ENCODE measurements at places on chromosomes 3 and 15.
A peak's percentile ranks its signal among the peaks of the same experiment; 100 is the strongest.

DNA sequence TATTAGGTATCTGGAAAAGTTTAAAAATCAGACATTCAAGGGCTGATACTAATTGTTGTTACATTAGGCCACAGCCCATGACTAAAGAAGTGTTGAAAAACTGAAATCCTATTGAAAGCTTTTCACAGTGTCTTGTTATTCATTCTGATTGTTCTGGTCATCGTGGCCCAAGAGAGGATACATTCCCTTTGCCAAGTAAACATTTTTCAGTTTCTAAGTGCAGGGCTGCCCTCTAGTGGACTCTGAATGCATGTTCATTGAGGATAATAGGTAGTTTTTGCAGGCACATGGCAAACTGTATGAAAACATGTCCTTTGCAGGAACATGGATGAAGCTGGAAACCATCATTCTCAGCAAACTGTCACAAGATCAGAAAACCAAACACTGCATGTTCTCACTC is 181.1 kb downstream of the MYRIP start:
- DNase-seq: peak; percentile 70

- DNase-seq: no peak
Measured at GRCh38 chr15:67750371-67750770, 74.9 kb upstream of the SKOR1 start.

DNA sequence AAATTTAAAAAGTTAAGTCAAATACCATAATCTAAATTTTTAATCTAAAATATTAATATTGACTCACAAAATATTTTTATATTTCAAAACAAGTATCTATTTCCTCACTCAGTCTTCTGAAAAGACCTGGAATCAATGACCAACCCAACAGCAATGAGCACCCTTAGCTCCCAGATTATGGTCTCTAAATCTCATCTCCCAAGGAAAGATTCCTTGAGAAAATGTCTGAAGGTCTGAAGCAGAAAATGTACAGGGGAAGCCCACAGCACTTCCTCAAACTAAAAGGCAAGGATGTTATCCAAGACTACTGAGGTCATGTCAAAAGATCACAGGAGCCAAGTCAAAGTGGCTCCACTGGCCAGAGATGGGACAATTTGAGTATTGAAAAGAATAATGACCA is 51.0 kb upstream of the SLCO2A1 start:
- DNase-seq: no peak

GRCh38 chr3:31536497-31536896 is 3.8 kb downstream of the STT3B start:
- DNase-seq: no peak

DNA sequence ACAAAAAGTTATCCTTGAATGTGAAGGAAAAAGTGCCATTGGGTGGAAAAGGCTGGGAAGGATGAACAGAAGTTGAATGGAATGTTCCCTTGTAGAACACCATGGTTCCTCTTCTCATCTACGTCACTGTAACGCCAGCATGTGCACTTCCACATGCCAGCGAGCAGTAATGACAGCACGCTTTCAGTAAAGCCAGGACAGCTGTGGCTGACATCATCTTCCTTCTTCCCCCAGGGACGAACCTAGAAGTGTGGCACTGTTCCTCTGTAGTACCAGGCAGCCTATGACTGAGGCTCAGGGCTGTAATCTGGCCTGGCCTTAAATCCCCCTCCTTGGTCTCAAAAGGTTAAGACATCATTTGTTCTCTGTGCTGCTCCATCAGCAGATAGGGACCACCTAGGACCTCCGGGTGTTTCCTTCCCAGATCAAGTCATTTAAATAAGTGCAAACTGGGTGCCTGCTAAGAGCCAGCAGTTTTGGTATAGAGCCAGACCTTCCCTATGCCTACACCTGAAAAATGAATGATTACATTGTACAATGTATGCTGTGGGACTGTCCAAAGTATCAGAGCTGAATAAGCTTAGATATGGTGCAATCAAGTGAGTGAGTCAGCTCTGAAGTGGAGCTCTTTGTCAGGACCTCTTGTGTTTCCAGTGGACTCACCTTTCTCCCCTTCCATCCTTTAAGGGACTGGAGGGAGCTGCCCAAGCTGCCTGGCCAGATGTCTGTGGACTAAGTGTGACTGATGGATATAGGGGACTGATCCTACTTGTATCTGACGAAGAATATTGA is 5.6 kb upstream of the SRPRB start:
- DNase-seq: no peak

DNA sequence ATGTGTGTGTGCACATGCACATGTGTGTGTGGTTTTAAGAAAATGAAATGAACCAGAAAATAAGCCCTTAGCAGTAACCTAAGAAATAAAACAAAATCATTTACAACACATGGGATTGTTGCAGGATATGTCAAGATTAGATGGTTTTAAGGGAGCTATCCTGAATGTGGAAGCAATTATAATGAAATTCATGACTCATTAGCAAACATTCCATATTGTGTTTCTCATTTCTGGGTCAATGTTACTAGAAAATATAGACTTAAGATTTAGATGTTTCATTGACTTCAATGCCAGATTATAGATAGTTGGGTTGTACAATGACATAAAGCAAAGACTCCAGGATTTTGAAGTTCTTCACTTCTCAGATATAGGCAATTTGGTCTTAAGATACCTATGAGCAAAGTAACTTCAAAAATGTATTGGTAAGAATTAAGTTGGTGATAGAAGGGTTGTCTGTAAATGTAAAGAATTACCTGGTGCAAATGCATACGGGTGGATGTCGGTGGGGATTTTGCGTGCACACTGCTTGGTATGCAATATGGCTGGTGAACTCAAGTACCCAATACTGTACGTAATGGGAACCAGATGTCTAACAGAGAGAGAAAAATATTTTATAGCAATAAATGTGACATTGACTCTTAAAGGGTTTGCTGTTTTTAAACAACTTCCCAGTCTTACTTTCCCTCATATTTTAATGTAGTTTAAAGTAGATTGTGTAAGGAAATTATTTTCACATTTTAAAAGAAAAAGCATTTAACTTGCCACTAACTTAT is 53.9 kb upstream of the NR2F2 start:
- DNase-seq: peak; percentile 40

DNA sequence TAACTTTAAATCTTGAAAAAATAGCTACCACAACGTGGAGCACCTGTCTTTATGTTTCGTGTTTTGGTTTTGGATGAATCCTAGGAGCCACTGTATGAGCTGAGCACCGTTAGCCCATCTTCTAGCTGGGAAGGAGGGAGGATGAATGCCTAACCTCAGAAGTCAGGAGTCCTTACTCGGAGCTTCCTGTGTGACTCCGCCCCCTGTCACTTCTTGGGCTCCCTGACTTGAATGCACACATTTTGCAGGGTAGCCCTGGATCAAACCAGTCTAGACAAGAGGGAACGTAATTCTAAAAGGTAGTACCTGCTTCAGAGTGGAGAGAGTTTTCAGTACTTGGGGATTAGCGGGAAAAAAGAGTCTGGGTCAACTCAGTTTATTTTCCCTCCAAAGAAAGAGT is 5.3 kb downstream of the GABRA5 start:
- no peak for DNase-seq

Measured in endothelial cell of umbilical vein (primary cell).